ENCODE measurements at places on chromosomes 3 and 15.

DNA sequence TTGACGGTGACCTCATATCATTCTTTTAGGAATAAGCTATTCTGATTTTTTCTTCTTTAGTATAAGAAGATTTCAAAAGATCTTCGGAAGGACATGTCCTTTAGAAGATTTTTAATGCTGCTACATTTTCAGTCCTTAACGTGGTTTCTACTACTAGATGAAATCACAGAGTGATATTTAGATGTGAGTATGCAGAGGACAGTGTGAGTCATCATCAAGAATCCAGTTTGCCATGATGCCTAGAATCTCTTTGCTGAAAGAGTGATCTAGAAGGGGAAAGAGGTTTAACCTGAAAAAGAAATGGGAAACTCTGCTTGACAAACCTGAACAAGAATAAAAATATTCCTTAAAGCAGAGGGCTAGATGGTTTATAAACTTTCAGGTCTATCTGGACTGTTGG is 43.2 kb downstream of the SLC7A14 start:
- DNase-seq = no peak

- DNase-seq = no peak
These were observed 47.4 kb upstream of the ITGA11 start for GRCh38 chr15:68479406-68479805.

DNA sequence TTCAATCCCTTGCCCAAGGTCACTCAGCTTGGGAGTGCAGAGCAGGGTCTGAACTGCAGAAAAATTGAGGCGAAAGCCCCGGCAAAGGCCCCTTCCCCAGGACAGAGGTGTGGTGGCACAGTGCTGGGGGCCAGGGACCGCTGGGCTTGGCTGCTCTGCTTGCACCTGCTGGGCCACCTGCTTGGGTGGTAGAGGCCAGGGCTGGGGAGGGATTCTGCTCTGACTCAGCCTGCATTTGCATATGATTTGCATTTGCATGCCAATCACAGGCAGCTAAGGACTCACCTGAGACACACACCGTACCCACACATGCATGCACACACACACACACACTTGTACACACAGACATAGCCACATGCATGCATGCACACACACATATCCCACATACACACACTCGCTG is 9.9 kb downstream of the GRM2 start:
- peak; percentile 9 for DNase-seq

DNA sequence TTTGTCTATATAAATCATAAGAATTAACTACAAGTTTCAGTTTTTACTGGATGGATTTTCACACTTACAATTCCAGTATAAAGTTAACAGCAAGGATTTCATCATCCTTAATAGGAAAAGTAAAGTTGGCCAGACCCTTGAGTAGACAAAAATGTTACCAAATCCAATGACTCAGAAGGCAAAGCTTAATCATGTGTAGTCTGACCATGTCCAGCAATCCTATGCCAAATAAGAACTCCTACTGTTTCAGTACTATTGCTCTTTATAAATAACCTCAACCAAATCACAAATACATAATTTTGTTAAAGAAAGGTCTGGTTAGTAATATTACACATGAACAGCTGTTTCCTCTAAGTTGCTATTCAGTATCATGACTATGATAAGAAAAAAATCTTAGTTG is 35.0 kb downstream of the PLOD2 start:
- DNase-seq = no peak

DNA sequence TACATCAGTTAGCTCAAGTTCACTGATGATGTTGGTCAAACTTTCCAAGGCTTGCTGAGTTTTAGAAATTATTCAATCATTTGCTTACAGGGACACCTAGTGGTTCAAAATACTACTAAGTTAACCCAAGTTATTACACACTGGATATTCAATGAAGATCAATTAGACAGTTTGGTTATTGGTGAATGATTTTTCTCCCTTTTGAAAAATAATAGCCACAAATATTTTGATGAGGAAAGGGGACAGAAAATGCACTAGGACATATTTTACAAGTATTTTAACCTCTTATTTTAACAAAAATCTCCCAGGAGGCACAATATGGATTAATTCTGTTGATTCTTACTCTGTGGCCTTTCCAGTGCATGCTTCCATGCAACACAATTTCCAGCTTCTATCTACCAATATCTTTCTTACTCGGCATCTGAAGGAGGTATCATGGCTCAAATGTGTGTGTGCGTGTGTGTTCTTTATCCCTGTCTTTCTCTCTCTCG is 20.1 kb upstream of the GOLGA6L2 start:
- DNase-seq = peak; percentile 14

GRCh38 chr15:61946778-61947177 is 113.5 kb downstream of the VPS13C start:
- no peak for DNase-seq

DNA sequence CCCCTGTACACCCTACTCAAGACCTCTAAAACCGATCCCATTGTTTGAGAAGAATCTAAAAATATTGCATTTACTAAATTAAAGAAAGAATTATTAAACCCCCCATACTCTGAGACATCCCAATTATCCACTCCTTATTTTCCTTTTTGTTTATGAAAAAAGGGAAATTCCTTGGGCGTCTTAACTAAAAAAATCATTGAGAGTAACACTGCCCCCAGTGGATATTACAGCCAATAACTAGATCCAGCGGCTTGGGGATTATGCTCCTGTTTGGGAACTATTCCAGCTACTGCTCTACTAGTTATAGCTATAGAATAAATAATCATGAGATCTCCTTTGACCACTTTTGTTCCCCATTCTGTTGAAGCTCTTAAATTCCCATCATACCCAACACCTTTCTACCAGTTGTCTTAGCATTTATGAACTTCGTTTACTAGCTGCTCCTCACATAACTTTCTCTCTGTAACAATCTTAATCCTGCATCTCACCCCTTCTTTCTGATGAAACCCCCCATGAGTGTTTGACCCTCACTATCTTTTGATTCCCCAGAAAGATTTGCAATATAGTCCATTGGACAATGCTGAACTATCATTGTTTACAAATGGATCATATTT is 12.7 kb upstream of the CFAP91 start:
- no peak for DNase-seq

- DNase-seq = no peak
These were observed 178.6 kb upstream of the LYSMD4 start for GRCh38 chr15:99911816-99912215.

GRCh38 chr3:96994988-96995387 is 180.6 kb downstream of the EPHA6 start:
- DNase-seq = no peak

- no peak for DNase-seq
These were observed 36.5 kb upstream of the DUSP7 start for GRCh38 chr3:52092891-52093290.

DNA sequence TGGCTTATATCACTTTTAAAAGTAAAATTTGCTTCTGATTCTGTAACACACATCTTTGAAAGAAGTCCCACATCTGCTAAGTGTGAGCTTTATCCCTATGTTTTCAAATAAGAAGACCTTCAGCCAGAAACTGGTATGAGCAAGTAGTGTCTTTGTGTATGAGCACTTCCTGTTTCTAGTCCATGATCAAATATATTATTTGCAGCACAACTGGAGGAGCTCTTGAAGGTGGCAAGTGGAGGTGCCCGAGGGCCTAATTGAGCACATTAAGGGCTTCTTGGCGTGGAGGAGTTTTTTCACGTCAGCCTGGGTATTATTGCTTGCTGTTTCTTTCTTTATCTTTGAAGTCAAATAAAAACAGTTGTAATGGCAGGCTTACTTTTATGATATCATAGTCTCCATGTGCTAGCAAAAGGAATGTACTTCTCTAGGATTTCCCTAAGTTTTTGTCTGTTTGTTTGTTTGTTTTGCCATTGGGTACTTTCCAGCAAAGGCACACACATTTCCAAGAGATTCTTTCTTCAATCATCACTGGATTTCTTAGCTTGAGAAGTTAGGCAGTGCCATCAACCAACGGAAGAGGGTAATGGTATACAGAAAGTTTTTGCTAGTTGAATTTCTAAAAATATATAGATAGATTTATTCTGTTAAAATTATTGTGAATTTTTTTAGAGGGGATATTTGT is 68.1 kb downstream of the MEIS2 start:
- DNase-seq = no peak

GRCh38 chr15:98154863-98155262 is 194.4 kb downstream of the ARRDC4 start:
- no peak for DNase-seq

DNA sequence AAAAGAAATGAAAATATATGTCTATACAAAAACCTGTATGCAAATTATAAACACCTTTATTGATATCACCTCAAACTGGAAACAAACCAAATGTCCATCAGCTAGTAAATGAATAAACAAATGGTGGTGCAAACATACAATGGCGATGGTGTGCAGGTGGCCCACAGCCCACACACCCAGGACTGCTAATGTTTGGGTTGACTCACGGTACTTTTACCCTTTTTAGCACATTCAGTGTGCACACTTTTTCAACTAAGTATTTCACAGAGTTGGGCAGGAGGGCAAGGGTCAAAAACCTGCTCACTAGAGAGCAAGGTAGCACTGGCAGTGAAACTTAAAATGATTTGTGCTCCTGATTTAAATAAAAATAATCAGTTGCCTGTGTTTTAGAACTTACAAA is 123.1 kb upstream of the BHLHE40 start:
- DNase-seq = no peak

- no peak for DNase-seq
These were observed 2.1 kb downstream of the OPA1 start for GRCh38 chr3:193594946-193595689.

DNA sequence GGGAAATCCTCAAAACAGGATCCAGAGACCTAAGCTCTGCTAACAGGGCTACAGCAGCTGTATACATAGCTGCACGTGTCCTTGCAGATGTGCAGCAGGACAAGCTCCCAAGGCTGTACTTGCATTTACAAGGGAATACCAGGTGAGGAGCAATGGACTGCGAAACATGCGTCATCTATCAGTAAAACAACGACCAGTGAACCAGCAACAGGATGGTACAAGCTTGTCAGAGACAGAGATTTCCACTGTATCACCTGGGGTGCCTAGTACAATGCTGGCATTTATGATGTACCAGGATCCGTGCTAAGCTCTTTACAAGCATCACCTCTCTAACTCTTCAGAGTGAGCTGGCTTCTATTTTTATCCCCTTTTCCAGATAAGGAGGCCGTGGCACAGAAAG is 227.3 kb downstream of the FOXP1 start:
- no peak for DNase-seq

GRCh38 chr3:72169561-72170472 is 384.9 kb upstream of the PROK2 start:
- DNase-seq = no peak

DNA sequence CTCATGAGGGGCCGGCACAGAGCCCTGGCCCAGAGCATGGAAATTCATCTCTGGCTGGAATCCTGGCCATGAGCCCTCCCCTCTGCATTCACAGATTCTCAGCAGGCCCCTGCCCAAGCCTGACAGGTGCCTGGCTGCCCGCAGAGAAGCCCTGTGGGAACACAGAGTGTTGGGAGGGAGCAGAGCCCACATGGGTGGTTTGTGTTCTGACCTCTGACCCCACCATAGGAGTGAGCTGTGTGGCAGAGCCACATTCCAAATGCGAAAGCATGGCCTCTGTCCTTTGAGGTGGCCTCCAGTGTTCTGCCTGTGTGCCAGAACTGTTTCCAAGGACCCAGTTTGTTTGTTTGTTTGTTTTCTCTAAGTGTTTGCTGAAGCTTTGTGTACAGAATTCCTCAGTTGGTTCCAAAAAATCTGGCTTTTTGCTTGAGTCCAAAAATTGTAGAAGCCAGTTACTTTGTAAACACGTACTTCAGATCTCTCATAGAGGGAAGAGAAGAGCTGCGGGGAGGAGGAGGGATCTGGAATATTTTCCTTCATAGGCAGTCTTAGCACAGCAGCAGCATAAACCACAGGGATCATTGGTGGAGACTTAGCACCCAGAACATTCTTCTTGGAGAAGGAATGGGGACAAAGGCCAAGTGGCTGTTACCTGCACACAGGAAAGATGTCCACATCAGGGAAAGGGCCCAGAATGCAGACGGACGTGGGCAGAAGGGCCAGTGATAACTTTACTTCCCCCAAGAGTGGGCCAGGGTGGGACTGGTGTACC is 36.0 kb downstream of the GRAMD2A start:
- no peak for DNase-seq

DNA sequence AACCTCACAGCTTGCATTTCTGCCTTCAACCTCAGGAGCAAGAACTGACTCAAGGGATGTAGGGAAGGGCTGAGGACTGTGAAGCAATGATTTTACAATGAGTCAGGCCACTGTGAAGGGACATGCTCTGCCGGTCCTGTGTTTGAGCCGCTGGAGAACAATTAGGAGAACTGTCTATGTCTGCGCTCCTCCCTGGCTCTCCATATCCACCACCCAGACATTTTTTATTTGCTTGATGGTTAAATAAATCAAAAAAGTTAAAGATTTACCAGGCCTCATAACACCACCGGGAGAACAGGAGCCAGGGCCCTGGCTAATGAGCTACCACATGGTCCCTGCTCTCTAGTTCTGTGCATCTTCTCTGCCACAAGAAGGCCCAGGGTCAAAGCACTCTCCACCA is 29.6 kb downstream of the SEC61A1 start:
- no peak for DNase-seq

- DNase-seq = no peak
These were observed 80.4 kb downstream of the CHRD start for GRCh38 chr3:184460276-184460675.

GRCh38 chr15:41263891-41264351 is 32.9 kb downstream of the CHP1 start:
- DNase-seq = no peak

DNA sequence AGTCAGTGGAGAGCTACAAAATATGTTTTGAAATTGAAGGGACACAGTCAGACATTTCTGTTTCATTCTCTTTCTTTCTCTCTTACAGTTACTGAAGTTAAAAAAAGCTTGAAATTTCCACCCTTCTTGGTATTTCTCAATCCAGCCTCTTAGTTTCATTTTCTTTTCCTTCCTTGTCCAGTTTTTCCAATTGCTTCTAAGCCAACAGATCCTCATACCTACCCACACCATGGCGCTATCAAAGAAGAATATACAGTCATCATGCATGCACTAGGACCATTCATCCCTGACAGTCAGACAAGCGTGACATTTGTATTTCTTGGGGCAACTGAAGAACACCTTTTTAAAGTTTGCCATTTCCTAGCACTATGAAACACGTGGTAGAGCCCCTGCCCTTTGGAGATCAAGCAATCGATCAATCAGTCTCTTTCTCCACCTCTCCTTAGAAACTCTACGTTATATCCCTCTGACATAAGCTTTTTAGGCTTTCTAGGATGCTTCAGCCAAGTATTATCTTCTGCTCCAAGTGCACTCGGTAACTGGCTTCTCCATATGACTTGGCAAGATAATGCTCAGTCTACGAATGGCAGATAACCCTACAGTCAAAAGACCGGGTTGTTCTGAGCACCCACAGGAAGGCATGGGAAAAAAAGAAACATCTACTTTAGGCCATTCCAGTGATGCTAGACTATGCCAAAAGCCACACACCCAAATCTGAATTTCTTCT is 65.4 kb downstream of the FBN1 start:
- DNase-seq = no peak

GRCh38 chr15:79675982-79676381 is 220.8 kb downstream of the MTHFS start:
- DNase-seq = no peak

- DNase-seq = no peak
These were observed 11.7 kb upstream of the SPATA12 start for GRCh38 chr3:57048728-57049127.

Measured in GM12891 (cell line).